Stimulated activated CD8-positive, alpha-beta memory T cell treated with anti-CD3 and anti-CD28 coated beads, Interleukin-15, amount 100 ng/mL, for 24 hours (primary cell): ENCODE measurements at places on chromosomes 6 and 20.

- no peak for DNase-seq
Observed at GRCh38 chr6:160284575-160284974, 26.0 kb upstream of the SLC22A2 start.

GRCh38 chr6:87731818-87732661 is 30.0 kb upstream of the AKIRIN2 start:
- no peak for DNase-seq

DNA sequence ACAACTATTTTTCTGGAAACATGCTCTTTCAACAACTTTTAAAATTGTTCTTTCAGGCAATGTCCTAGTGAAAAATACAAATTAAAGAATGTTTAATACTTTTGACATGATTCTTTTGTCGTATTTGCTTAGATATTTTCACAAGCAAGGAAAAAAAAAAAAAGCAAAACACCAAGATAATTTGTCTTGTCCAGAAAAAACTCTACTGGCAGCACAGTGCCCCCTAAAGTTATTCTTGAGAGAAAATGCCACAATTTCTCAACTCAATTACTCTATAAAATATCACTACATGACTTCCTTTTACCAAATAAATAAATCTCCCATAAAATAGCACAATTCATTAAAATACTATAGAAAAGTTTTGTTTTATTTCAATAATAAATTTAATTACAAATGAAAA is 652.5 kb upstream of the EPHA7 start:
- no peak for DNase-seq

GRCh38 chr6:12010635-12011275 is 1.4 kb upstream of the HIVEP1 start:
- DNase-seq, result peak; percentile 20

- no peak for DNase-seq
Observed at GRCh38 chr6:2155206-2155605, 90.2 kb downstream of the GMDS start.

- no peak for DNase-seq
Observed at GRCh38 chr6:105136431-105137350, 43.1 kb downstream of the POPDC3 start.

GRCh38 chr6:6368040-6368683 is 47.7 kb upstream of the F13A1 start:
- DNase-seq, result no peak

DNA sequence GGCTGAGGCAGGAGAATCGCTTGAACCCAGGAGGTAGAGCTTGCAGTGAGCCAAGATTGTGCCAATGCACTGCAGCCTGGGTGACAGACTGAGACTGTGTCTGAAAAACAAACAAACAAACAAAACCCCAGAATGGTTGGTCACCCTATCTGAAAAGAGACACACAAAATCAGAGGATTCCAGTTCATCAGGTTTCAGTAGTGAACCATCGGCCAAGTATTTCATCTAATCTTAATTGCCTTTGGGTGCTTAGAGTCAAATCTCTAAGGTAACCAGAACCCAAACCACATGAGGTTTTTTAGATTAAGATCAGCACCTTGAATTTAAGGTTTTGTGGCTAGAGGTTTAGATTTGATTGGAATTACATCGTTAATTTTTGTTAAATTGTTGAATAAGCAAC is 8.3 kb upstream of the ZBTB2 start:
- DNase-seq, result no peak

DNA sequence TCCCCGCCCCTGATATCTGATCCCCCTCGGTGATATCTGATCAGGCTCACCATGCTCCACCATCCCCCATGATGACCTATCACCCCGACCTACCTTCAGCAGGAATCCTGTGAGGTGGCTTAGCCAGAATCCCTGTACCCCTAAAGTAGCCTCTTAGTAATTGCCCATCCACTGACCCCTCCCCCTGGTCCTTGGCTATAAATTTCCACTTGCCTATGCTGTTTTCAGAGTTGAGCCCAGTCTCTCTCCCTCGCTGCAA is 177.5 kb upstream of the GGTLC1 start:
- no peak for DNase-seq

GRCh38 chr6:39202166-39202565 is 27.1 kb downstream of the KCNK5 start:
- no peak for DNase-seq

GRCh38 chr6:13579911-13580310 is 5.5 kb downstream of the SIRT5 start:
- DNase-seq, result no peak

GRCh38 chr6:129111346-129111745 is 228.4 kb downstream of the LAMA2 start:
- no peak for DNase-seq

DNA sequence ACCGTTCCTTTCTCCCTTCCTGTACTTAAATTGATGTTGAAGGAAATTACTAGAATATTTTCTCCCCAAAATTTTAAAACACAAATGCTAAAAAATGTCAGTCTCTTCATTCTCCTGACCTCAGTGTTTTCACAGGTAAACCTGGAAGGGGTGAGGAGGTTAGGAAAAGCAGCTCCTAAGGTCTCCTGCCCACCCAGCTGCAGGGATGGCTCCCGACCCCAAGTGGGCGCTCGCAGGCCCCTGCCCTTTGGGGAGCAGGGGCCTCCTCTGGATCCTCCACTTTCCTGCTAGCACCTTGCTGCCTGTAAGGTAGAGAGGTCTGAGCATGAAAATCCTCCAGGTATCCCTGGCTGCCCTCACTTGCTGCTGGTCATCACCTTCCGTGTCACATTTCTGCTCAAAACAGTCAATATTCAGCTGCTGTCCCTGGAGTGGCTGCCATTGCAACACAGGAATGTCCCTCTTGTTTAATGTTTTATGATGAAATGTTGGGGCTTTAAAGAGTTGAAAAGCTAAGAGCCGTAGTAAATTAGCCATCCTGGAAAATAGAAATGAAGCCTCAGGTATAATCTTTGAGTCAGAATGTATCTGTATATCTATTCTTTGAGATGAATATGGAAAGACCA is 10.9 kb upstream of the HSP90AB1 start:
- no peak for DNase-seq

GRCh38 chr6:16684195-16684689 is 77.0 kb downstream of the ATXN1 start:
- DNase-seq, result no peak

DNA sequence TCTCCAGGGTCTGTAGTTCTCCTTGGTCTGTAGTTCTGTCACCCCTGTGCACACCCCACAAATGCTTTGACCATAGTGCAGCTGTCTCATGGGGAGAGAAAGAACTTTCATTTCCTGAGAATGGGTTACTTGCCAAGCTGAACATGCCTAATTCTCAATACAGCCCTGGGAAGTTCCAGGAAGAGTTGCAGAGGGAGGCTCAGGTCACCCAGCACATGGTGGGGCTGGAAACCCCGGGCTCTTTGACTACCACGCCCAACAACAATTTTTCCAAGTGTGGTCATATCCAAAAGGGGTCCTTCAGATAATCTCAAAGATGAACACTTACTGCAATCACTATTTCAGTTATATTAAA is 2.2 kb upstream of the PTPRA start:
- no peak for DNase-seq

DNA sequence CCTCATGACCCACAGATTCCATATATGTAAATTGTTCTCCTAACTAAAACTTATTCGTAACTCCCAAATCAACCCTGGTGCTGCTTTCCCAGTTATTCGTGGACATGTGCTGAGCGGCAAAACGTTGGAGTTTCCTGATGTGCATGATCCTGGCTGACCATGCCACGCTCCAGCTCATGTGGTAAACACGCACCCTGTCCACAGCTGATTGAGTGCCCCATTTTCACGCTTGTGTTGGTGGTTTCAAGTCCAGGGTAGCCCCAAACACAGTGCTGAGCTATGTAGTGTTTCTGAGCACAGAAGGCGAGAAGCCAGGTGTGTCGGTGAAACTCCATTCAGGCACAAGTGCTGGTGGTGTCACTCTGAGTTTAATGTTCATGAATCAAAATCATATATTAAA is 19.1 kb upstream of the FOXC1 start:
- no peak for DNase-seq

- DNase-seq, result no peak
Observed at GRCh38 chr6:169200893-169201514, 52.6 kb downstream of the THBS2 start.

- no peak for DNase-seq
Observed at GRCh38 chr6:157909282-157909664, 72.4 kb upstream of the SYNJ2 start.

GRCh38 chr6:166955121-166955864 is 1.1 kb downstream of the RNASET2 start:
- no peak for DNase-seq

DNA sequence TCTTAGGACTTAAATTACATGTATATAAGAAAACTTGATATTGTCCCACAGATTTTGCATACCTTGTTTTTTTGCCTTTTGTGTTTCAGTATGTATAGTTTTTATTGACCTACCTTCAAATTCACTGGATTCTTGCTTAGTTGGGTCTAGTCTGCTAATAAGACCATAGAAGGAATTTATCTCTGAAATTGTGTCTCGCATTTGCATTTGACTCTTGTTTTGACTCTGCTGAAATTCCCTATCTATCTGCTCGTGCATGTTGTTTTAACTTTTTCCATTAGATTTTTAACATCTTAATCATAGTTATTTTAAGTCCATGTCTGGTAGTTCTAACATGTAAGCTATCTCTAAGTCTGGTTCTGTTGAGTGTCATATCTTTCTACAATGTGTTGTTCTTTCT is 163.9 kb downstream of the SCP2D1 start:
- no peak for DNase-seq

- no peak for DNase-seq
Observed at GRCh38 chr6:121223212-121223611, 111.1 kb downstream of the TBC1D32 start.

DNA sequence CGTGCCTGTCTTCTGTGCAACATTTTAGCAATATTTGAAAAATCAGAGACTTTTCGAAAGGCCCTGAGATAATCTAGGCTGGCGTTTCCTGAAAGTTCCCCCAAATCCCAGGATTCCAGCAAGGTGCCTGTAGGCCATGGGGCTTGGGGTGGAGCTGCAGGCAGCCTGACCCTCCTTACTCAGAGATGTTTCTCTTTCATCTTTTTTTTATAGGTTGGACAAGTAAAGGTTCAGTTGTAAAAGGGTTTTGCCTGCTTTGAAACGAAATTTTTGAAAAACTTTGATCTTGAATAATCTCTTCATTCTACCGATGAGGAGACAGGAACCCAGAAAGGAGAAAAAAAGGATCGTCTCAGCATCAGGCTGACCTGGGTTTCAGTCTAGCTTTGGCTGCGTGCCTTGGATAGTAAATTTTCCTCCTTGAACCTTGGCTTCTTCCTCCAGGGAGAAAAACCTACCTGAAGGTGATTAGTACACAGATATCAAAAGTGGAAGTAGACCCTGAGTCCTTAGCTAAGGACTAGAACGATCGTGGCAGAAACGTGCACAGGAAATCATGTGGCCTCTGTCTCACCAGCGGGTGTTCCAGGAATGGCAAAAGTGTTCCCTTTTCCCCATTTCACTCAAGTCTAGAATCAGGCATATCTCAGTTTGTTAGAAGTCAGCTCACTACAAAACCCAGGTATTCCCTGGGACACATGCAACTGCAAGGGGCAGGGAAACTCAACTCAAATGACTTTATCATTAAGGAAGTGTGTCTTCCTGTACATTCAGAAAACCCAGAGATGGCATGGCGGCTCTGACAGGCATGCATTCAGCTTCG is 128.2 kb upstream of the PTPN1 start:
- no peak for DNase-seq

DNA sequence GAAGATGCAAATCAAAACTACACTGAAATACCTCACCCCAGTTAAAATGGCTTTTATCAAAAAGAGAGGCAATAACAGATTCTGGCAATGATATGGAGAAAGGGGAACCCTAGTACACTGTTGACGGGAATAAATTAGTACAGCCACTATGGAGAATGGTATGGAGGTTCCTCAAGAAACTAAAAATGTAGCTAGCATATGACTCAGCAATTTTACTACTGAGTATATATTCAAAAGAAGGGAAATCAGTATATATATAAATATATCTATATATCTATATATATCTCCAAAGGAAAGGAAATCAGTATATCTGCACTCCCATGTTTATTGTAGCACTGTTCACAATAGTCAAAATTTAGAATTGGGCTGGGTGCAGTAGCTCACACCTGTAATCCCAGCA is 113.9 kb downstream of the KLHL32 start:
- DNase-seq, result no peak

GRCh38 chr20:56932575-56933330 is 303.6 kb downstream of the TFAP2C start:
- no peak for DNase-seq

DNA sequence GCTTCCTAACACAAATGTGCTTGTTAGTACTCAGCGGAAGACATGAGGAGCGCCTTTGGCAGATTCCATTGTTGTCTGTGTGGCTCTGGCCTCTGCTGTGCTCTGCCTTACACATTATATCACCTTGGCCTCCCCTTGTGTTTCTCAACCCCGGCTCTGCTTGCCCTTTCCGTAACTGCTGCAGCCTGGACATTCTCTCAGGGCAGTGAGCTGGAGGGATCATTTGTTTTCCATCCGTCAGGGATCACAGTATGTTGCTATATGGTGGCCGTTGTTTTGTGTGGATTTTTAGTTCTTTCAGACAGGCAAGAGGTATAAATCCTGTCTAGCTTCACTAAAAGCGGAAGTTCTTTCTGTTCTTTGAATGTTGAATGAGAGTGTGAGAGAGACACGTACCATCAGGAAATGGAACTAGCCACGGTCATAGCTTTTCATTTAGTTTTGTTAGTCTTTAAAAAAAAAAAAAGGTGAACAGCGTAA is 175.1 kb downstream of the JARID2 start:
- no peak for DNase-seq

DNA sequence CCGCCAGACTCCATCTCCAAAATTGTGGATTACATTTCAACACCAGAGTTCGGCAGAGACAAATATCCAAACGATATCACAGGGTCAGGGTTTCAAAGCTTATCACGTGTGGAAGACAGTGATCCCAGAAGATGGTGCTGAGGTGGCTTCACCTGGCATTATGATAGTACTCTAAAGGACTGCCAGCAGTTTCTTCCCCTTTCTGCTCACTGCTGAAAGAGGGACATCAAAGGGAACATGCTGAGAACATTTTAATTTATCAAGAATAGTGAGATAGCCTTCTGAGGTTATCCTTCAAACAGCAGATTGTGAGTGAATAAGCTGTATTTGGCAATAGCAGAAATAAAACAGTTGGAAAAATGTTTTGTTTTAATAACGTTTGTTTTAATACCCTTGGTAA is 79.7 kb downstream of the FIG4 start:
- no peak for DNase-seq

DNA sequence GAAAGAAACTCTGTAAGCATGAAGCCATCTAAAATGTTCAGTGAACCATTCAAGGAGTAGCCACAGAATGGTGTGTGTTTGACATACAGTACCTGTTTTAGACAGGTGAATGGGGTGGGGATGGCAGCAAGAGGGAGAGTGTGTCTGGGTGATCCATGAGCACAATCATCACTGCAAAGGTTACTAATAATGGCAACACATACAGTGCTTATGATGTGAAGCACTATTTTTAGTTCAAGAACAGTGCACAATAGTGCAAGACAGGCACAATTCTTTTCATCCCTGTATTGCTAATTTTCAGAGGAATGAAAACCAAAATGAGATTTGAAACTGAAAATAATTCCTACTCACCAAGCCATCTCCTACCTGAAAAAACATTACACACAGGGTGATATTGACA is 14.1 kb downstream of the BEND3 start:
- DNase-seq, result no peak

GRCh38 chr20:20443504-20443903 is 75.6 kb downstream of the INSM1 start:
- no peak for DNase-seq
